ENCODE measurements at places on chromosomes 1 and 21.

GRCh38 chr1:215865060-215865459, 298.0 kb downstream of the KCTD3 start:
- no peak for DNase-seq

DNA sequence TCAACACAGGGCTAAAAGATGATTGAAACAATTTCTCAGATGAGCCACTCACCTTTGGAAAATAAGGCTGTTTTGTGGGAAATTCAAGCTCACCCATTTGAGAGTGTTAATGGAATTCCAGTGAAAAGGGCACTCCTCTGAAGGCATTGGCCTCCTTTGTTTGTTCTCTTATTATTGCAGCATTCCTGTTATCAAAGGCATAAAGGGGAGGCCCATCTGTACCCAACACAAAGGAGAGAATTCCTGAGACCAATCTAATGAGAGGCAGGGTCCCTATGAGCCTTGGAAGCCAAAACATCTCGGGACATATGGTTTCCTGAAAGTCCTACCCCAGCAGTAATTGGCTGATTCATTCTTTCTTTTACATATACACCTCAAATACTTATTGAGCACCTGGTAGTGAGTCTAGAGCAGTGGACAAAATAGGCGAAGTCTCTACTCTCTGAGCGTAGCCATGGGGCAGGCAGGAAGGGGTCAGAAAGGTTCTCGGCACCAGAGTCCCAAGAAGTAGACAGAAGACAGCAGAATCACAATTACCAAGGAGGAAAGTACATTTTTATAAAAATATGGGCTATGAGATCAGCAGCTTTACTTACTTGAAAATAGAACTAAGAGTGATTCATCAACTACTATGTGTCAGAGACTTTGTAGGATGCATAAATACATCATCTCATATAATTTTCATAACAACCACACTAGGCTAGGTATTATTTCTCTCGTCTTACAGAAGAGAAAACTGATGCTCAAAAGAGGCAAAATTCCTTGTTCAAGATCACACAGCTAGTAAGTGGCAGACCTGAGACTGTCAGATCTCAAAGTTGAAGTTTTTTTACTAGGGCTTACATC, 218.7 kb downstream of the DAB1 start:
- no peak for DNase-seq

DNA sequence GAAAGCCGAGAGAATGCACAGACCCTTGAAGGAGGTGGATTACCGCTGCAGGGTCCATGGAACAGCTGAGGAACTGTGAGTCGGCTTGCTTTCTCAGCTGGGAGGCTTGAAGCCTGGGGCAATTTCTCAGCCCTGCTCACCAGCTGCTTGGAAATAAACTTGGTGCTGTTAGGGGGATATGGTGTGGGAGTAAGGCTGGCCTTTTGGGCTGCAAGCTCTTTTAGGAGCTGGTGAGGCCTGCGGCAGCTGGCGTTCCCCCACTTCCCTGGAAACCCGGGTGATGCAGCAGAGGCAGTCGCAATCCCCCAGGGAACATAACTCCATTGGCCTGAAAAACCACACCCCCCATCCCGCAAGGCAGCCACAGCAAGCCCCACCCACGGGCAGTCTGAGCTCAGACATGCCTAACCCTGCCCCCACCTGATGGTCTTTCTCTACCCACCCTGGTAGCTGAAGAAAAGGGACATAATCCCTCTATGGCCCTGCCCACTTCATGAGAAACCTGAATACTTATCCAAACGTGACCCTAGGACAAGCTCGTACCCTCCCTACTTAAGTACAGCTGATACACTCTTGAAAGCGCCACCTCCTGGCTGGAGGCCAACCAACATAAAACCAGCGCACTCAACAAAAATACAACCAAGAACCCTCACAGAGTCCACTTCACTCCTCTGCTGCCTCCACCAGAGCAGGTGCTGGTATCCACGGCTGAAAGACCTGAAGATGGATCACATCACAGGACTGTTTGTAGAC, 1995.8 kb downstream of the NCAM2 start:
- no peak for DNase-seq

DNA sequence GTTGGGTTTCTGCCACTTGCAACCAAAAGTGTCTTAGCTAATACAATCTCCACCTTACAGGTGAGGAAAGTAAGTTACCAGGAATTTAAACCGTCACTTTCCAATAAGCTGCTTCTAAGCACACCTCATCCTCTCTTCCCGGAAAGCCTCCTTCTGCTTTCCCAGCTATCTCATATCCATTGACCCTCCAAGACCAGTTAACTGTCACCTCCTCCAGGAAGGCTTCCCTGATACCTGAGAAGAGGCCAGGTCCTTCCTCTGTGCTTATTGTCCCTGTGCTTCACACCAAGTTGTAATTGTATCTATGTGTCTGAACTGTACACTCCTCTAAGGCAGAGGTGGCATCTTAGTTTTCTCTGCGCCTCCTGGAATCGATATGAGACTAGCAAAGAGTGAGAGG, 11.2 kb upstream of the MATN1 start:
- no peak for DNase-seq

- DNase-seq = no peak
Observed at GRCh38 chr1:76669624-76670315, 197.5 kb upstream of the ST6GALNAC5 start.

GRCh38 chr1:163633366-163633765, 311.6 kb downstream of the NUF2 start:
- DNase-seq = no peak

DNA sequence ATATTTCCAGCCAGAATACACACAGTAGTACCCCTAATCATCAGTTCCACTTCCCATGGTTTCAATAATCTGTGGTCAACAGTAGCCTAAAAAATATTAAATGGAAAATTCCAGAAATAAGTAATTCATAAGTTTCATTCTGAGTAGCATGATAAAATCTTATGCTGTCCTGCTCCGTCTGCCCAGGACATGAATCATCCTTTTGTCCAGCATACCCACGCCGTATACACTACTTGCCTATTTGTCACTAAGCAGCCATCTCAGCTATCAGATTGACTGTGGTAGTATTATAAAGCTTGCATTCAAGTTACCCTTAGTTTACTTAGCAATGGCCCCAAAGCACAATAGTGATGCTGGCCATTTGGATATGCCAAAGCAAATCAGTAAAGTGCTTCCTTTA, 118.7 kb downstream of the SLC5A9 start:
- DNase-seq = peak; percentile 13

DNA sequence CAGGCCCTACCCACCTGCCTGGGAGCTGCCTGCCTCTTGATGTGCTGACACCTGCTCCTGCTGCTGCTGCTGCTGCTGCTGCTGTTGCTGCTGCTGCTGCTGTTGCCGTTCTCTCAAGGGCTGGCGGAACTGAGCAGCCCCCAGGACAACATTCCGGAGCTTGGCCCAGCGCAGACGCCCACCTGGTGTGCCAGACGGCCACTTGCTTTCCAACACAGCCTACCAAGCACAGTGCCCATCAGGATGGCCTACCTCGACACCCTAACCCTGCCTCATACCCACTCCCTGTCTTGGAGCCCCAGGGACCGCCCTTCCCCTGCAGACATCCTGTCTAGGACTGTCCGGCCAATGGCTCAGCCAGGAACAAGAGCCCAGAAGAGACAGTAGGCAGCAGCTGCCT, 11.8 kb downstream of the DENND4B start:
- DNase-seq = no peak

DNA sequence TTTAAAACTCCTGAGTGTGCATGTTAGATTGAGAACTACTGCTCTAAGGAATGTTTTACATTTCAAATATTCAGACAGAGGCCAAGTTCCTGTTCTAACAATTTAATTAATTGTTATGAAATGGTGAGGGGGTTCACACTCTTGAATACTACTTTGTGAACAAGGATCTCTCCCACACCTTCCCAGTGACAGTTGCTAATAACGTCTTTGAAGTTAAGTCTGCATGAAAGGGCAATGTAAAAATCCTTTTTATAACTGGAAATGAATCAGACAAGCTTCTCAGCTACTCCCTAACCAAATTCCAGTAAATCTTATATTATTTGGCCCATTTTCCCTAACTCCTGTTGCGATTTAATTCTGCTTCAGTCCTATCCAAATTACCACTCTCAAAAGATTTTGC, 828.5 kb upstream of the ADAMTS5 start:
- DNase-seq = no peak

- DNase-seq = no peak
Observed at GRCh38 chr1:170664093-170664827, at the start of gene PRRX1. TSS of gene PRRX1 (plus strand) at chr1:170664131. CDS start at chr1:170664219, 88 bp downstream.

- DNase-seq = no peak
Observed at GRCh38 chr1:203596673-203597210, 29.9 kb upstream of the ATP2B4 start.

DNA sequence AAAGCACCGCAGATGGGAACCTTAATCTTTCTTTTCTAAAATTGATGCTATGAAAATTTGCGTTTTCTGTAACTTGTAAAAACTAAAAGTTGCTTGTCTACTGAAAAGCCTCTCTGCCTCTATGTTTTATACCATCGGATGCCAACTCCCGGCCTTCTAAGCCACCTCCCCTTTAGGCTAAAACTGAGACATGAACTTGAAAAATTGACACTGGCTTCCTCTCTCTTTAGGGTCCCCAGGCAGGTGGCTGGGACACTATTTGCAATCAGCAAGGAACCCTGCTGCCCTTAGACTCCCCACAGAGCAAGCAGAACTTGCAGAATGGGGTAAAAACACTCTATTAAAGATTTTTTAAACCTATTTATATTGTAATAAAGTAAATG, 151.1 kb upstream of the CAMK1G start:
- DNase-seq = no peak

DNA sequence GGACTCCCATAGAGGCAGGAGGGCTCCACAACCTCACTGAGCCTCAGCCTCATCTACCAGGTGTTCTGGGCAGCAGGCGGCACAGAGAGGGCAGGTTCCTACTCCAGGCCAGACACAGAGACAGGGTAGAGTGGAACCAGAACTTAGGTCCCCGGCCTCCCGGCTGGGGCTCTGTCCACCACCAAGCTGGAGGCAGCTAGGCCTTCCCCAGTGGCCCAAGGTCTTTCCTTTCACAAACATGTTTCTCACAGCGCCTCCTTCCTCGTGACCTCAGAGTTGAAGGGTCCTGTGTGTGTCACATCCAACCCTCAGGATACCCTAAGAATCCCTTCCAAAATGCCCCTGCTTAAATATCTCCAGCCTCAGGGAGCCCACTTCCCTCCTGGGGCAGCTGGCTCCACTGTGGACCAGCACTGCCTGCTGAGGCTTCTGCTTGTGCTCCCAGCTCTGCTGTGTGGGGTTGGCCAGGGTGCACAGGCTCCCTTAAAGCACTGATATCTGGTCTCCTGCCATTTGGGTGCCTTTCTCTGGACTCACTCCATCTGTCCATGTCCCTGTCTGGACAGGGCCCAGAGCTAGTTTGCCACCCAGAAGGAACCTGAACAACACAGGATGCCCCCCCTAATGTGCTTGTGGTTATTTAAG, 33.2 kb upstream of the MAGOH start:
- DNase-seq = no peak

DNA sequence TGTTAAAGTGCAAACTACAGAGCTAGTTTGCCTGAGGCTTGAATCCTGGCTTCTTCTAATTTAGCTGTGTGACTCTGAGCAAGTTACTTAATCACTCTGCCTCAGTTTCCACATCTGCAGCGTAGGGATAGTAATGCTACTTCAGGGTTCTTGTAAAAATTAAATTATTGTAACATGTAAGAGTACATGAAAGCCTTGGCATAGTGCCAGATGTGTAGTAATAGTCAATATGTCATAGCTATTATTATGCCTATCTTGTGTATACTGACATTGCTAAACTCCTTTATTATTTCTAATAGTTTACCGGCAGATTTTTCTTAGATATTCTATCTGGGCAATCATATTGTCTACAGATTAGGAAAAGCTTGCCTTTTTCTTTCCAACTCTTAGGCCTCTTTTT, 6.8 kb upstream of the TADA1 start:
- DNase-seq = no peak

DNA sequence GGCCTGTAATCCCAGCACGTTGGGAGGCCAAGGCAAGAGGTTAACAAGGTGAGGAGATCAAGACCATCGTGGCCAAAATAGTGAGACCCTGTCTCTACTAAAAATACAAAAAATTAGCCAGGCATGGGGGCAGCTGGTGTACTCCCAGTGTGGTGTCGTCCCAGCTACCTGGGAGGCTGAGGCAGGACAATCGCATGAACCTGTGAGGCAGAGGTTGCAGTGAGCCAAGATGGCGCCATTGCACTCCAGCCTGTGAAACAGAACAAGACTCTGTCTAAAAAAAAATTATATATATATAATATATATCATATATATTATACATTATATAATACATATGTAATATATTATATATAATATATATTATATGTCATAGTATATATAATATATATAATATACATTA, 249.2 kb upstream of the TPTE start:
- DNase-seq = no peak

DNA sequence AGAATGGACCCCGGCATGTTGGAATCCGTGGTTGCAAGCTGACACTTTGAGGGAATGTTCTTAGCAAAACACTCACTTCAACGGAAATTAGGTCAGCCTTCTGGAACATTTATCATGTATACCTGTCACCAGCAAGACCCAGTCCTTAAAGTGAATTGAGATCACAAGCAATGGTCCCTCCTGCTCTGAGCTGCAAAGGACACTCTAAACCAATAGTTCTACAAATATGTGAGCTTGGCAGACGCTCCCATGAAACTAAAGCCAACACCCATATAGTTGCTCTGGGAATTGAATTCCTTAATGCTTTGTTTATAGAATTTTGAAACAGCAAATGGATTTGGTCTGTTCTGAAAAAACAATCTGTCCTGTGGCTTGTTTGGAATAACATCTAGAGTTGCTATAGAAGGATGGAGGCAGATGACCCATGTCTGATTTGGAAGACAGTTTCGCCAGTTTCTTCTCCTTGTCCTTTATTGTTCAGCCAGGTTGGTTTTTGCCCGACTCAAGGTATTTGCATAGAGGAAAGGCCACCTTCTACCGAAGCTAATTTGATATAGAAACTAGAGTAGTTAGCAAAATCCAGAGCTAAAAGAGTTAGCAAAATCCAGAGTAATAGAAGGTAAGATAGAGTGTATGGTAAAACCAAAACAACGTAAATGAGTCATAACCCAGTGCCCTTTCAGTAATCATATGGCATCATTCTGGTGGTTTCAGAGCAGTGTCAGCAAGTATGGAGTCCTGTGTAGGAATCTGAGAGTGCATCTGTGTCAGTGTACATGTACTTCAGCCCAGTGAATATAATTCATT, 236.2 kb downstream of the NFIA start:
- peak; percentile 64 for DNase-seq

GRCh38 chr1:227315629-227316346, 2.5 kb downstream of the CDC42BPA start:
- DNase-seq = peak; percentile 77

- peak; percentile 31 for DNase-seq
Observed at GRCh38 chr1:172533513-172534151, 682 bp downstream of the SUCO start.

GRCh38 chr1:161044908-161045735, 655 bp downstream of the USF1 start:
- peak; percentile 80 for DNase-seq

DNA sequence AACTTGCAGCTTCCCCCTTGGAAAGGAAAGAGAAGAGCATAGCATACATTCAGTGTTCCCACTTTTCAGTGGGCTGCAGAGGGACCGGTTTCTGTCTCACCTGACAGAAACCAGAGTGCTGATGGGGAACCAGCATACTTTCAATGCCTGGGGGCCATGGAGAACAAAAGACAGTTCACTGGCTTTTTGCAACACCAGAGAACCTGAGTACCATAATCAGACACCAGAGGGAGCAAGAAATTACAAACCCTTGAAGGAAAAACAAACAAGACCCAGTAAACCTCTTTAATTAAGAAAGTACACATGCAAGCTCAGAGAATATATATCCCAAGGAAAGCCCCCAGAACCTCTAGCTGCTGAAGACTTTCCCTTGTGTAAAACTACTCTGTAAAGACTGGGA, 51.1 kb downstream of the CSMD2 start:
- DNase-seq = peak; percentile 27

- no peak for DNase-seq
Observed at GRCh38 chr21:38311765-38312164, 55.0 kb downstream of the KCNJ15 start.

Data from EH (cell line).